ENCODE measurements at places on chromosomes 11 and 22.
A peak's percentile ranks its signal among the peaks of the same experiment; 100 is the strongest.

DNA sequence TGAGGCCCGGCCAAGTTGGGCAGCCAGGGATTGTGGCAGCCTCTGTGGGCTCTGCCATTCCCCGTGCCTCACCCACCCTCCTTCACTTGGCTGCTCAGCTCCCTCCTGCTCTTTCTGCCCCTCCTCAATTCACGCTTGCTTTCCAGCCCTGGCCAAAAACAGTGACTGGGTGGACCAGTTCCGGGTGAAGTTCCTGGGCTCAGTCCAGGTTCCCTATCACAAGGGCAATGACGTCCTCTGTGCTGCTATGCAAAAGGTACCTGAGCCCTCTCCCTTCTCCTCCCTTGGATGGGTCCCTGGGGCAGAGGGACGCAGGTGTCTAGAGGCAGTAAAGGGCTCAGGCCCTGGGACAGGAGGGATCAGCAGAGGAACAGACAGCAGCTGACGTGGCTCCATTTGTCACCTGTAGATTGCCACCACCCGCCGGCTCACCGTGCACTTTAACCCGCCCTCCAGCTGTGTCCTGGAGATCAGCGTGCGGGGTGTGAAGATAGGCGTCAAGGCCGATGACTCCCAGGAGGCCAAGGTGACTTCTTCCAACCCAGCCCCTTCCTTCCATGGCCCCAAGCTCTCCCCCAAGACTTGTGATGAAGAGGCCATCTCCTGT lies 2.7 kb downstream of the FREY1 start:
- no peak for DNase-seq

DNA sequence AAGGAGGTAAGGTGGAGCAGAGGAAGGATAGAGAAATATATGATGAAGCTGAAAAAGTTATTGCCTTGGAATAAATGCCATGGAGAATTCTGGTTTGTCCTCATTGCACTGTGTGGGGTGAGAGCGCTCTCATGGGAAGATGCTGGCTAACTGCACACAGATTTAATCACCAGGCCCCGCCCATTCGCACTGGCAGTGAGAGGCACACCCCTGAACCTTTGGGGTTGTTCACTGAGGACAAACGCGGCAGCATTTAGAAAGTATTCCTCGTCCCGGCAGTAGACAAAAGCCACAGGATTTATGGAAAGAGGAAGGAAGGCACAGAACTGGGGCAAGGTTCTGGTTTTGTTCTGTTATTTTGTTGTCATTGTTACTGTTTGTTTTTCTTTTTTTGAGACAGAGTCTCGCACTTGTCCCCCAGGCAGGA lies 70.2 kb downstream of the MED15 start:
- no peak for DNase-seq

- no peak for DNase-seq
These were observed 59.0 kb downstream of the NCAPD3 start for GRCh38 chr11:134164490-134165370.

DNA sequence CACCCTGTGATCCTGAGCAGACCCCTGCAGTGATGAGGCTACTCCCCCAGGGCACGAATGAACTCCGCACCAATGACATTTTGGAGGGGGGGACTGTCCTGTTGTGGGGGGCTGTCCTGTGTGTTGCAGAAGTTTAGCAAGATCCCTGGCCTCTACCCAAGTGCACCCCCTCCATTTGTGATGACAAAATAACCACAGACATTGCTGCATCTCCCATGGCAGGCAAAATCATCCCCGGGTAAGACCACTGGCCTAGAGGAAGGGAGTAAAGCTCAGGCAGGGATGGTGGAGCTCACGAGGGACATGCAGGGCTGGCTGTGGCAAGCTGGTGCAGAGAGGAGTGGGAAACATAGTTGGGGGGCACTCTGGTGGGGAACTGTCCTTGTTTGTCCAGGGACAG lies 40.6 kb downstream of the NECTIN1 start:
- no peak for DNase-seq

DNA sequence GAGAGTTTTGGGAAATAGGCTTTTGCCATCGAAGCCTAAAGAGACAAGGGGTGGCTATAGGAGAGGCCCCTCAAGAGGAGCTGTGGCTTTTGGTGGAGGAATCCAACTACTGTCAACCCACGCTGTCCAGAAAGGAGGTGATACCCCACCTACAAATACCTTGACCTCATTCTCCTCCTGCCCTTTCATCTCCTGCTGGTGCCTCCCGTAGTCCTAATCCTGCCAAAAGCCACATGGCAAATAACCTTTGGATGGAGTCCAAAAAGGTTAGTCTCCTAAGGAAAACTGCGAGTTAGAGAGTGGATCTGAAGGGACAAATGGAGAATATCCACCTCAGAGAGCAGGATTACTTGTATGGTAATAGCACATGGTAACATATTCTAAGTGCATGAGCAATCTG lies 112.7 kb downstream of the PDE3B start:
- DNase-seq: no peak

GRCh38 chr11:117238221-117238620 lies 5.8 kb downstream of the RNF214 start:
- DNase-seq: no peak

GRCh38 chr11:17845431-17845881 lies 110.9 kb downstream of the KCNC1 start:
- DNase-seq: no peak

- DNase-seq: no peak
These were observed 379.8 kb downstream of the BRD1 start for GRCh38 chr22:49447837-49448236.

GRCh38 chr22:29810216-29810615 lies 27.9 kb downstream of the ASCC2 start:
- DNase-seq: no peak

GRCh38 chr22:17575151-17575550 lies 11.9 kb downstream of the SLC25A18 start:
- DNase-seq: no peak

- peak; percentile 39 for DNase-seq
These were observed 13.6 kb upstream of the CD3E start for GRCh38 chr11:118290923-118291322.

DNA sequence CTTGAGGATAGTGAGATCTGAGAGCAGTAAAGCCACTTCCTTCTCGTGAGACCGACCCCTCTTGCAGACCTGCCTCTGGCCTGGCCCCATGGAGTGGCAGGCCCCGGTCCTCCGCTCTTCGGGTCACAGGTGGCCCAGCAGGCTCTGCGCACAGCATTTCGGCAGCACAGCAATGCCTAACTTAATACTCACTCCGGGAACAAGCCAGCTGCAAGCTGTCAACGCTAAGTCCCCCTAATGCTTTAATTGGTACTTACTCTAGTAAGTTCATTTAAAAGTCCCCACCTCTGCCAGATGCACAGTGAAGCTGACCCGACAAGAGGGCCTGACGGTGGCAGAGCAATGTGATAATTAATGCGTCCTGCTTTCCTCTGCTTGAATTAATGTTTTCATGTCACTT lies 349.3 kb upstream of the B3GAT1 start:
- no peak for DNase-seq

DNA sequence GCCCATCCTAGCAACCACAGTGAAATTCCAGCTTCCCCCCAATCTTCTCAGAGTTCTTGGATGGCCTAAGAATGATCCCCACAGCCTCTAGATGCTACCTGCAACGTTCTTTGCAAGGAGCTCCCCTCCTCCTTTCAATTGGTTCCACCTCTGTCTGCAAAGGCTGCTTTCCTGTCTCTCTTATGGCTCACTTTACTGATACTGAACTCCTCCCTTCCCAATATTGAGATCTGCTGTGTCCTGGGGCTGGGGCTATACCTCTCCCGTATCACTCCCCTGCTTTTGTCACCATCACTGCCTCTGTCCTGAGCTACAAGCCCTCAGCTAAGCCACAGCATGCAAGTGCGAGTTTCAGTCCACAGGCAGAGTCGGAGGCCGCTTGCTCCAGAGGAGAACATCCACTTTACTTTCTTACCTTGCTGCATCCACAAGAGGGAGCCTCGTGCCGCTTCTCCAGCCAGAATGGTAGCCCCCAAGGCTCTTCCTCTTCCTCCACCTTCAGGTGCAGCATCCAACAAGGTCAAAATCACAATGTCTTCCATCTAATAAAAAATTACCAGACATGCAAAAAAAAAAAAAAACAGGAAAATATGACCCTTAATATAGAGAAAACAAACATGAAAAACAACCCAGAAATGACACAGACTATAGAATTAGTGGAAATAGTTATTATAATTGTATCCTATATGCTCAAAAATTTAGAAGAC lies 48.6 kb upstream of the TMEM45B start:
- peak; percentile 7 for DNase-seq

DNA sequence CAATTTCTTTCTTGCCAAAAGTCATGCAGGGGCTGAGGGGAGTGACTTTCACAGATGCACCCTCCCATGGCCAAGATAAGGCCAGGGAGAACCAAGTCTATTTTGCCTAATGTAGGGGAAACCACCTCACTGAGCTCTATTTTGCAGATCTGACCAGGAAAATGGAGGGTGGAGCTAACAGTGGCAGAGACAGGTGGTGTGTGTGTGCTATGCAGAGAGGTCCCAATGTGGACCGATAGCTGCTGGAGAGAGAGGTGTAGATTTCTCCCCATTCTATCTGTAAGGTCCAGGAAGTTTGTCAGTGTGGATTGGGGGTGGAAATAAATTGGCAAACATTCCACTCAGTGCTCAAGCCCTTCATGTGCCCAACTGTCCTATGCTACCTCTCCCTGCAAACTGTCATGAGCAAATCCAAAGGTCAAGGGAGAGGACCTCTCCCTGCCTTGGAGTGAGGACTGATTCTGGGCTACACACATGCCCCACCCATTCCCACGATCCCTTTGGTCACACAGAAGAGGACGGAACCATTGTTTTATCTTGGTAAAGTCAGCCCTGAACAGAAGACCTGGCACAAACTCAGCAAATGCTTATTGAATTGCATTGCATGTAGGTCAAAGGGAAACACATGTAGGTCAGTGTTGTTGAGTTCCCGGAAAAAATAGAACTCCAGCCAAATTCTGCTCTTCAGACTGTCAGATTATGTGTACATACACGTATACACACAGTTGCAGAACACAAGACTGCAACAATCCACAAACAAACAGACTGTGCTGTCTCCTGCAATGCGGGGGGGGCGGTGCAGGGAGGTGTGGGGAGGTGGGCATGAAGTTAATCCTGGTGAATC lies 65.9 kb downstream of the C11orf58 start:
- no peak for DNase-seq

GRCh38 chr22:20509344-20510047 lies 2.1 kb downstream of the MED15 start:
- DNase-seq: peak; percentile 59

DNA sequence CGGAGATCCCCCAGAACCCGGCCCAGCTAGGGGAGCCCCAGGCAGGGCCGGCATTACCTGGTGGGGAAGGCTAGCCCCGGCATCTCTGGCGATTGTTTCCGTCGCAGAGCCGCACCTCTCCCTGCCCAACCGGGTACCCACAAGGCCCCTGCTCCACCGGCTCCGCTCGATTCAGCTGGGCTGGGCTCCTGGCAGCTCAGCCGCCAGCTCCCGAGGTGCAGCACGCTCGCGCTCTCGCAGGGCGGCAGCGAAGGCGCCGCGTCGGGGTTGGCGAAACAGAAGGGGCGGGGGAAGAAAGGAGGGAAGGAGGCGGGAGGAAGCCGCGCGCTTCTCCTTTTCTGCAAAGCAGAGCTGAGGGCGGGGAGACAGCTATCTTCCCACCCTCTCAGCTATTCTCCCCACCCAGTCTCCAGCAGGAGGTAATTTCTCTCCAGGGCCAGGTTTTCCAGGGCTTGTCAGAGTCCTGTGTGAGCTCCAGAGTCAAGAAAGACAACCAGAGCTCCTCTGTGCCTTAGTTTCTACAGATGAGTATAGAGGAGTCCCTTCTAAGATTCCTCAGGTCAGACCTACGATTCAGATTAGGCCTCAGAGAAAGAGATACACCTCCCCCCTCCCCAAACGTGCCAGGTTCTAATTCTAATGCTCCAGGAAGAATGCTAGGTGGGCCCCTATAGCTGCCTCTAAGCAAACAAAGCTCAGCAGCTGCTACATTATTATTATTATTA lies 62.0 kb downstream of the PAK1 start:
- peak; percentile 80 for DNase-seq

GRCh38 chr11:31114442-31114841 lies 255.1 kb downstream of the DCDC1 start:
- no peak for DNase-seq

GRCh38 chr11:19738124-19738523 lies 25.5 kb downstream of the NAV2 start:
- DNase-seq: no peak

DNA sequence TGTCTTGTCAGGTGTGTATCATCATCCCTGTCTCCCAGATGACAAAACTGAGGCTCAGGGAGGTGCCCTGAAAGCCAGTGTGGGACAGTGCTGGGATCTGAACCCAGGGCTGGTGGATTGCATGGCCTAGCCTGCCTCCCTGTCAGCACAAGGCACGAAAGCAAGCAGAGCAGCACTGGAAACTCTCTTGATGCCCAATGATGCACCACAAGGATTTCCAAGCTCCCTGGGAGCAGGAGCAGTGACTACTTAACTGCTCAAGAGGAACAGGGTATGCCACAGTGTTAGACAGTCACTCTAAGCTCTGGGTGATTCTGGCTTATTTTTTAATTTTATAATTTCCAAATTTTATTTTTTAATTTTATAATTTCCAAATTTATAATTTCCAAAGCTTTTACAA lies 9.0 kb downstream of the ZC3H7B start:
- DNase-seq: no peak

GRCh38 chr11:61112575-61112974 lies 10.3 kb downstream of the CD5 start:
- DNase-seq: no peak

DNA sequence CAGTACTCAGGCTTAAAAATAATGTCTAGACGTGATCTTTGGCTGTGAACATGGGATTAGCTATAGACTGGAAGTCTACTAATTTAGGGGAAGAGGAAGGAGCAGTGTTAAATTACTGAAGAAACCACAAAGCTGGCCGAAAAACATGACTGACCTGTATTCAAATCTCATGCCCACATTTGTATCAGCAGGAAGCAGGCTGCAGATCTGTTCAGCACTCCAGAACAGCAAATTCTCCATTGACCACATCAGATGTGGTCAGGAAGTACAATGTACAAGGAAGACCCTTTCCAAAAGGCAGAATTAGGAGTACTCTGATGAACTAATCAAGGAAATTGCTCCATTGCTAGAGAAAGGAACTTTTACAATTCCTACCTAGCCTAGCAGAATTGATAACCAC lies 31.7 kb downstream of the DCDC1 start:
- DNase-seq: no peak

DNA sequence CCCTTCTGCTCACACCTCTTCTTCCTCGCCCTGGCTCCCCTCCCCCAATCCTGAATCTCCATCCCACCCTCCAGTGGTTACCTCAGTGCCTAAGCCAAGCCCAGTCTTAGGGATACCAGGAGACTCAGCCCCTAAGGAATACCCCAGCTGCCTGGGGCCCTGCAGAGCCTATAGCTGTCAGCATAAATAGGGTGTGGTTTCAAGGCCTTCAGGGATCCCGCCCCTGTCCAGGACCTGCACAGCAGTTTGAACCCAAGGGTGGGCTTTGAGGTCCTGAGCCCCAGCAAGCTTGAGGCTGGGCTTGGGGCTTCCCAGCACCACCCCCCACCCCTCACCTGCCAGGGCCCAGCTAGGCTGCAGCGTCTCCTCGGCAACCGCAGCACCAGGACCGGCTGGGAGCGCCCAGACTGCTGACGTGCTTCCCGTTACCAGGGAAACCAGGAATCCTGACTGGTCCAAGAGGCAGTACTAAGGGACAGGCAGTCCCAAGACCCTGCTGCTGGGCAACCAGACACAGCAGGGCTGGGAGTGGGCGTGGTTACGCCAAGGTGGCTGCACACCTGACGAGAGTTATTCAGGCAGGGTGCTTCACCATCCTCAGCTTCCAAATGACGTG lies 13.7 kb downstream of the APBB1 start:
- no peak for DNase-seq

GRCh38 chr11:133825156-133825555 lies 20.2 kb downstream of the SPATA19 start:
- no peak for DNase-seq

- no peak for DNase-seq
These were observed 10.4 kb downstream of the TMPRSS6 start for GRCh38 chr22:37098976-37099591.

GRCh38 chr11:2460540-2461252 lies 15.9 kb downstream of the KCNQ1 start:
- DNase-seq: no peak
